ENCODE measurements at places on chromosomes 7 and 10. TPM values are rescaled to one million over a fixed set of nuclear protein-coding genes. Genes with fewer than 3 reads are reported as not detected.

- peak within 1 kb of the TSS; percentile 98 for H3K27ac ChIP-seq
- no peaks in the 10 kb centered on the region for H3K27me3 ChIP-seq
- peaks cover 39% of the 10 kb centered on the region for H3K4me1 ChIP-seq
Measured at GRCh38 chr7:77537136-77537777, at the start of gene PTPN12. Gene PTPN12, plus strand, starts transcription at chr7:77537295. Its CDS starts 252 bp downstream, at chr7:77537547.

The NPY4R2 gene
- total RNA-seq = 1.9 TPM

GRCh38 chr10:8183241-8183704 is 128.8 kb downstream of the GATA3 start:
- no peak overlapping the region for H3K4me3 ChIP-seq
- H3K36me3 ChIP-seq = no peaks in the 10 kb centered on the region
- no peak overlapping the region for H3K27ac ChIP-seq
- no peaks in the 10 kb centered on the region for H3K27me3 ChIP-seq

GRCh38 chr10:96880575-96880974 is 48.5 kb downstream of the LCOR start:
- no peaks in the 10 kb centered on the region for H3K27me3 ChIP-seq
- H3K4me1 ChIP-seq = peaks cover 14% of the 10 kb centered on the region
- no peak overlapping the region for H3K4me3 ChIP-seq
- no peak for DNase-seq
- no peaks in the 10 kb centered on the region for H3K36me3 ChIP-seq
- no peak overlapping the region for H3K27ac ChIP-seq

The STEAP1B gene
- 1.5 TPM for total RNA-seq

The MSMB gene
- total RNA-seq = 5.3 TPM

The SGCE gene
- total RNA-seq = 47.1 TPM

- DNase-seq = no peak
- H3K27me3 ChIP-seq = no peaks in the 10 kb centered on the region
- H3K36me3 ChIP-seq = no peaks in the 10 kb centered on the region
- no peaks in the 10 kb centered on the region for H3K4me1 ChIP-seq
- no peak overlapping the region for H3K27ac ChIP-seq
- no peak overlapping the region for H3K4me3 ChIP-seq
Measured at GRCh38 chr10:117420768-117421167, 45.5 kb upstream of the PDZD8 start.

GRCh38 chr10:79048639-79049550 is 19.9 kb upstream of the ZMIZ1 start:
- H3K27me3 ChIP-seq = no peaks in the 10 kb centered on the region
- peak overlapping the region; percentile 79 for H3K27ac ChIP-seq
- H3K36me3 ChIP-seq = no peaks in the 10 kb centered on the region
- H3K4me3 ChIP-seq = peak overlapping the region; percentile 10
- peak; percentile 41 for DNase-seq

GRCh38 chr7:130486954-130487436 is 4.9 kb upstream of the MEST start:
- no peaks in the 10 kb centered on the region for H3K36me3 ChIP-seq
- H3K4me3 ChIP-seq = peak overlapping the region; percentile 66
- peaks cover under 1% of the 10 kb centered on the region for H3K27me3 ChIP-seq
- DNase-seq = no peak

GRCh38 chr7:108613949-108614381 is 44.3 kb downstream of the DNAJB9 start:
- H3K27me3 ChIP-seq = no peaks in the 10 kb centered on the region
- DNase-seq = no peak
- H3K36me3 ChIP-seq = no peaks in the 10 kb centered on the region
- no peaks in the 10 kb centered on the region for H3K4me1 ChIP-seq

- no peak overlapping the region for H3K4me3 ChIP-seq
- H3K4me1 ChIP-seq = no peaks in the 10 kb centered on the region
- H3K36me3 ChIP-seq = no peaks in the 10 kb centered on the region
- no peak for DNase-seq
- no peaks in the 10 kb centered on the region for H3K27me3 ChIP-seq
Measured at GRCh38 chr7:104371216-104371979, 43.0 kb downstream of the LHFPL3 start.

GRCh38 chr7:69422574-69422985 is 175.7 kb upstream of the AUTS2 start:
- no peaks in the 10 kb centered on the region for H3K36me3 ChIP-seq
- DNase-seq = no peak
- no peaks in the 10 kb centered on the region for H3K27me3 ChIP-seq
- H3K4me1 ChIP-seq = no peaks in the 10 kb centered on the region
- no peak overlapping the region for H3K4me3 ChIP-seq
